ENCODE measurements at places on chromosomes 3 and 15. TPM values are rescaled to one million over a fixed set of nuclear protein-coding genes. Genes with fewer than 3 reads are reported as not detected.

- no peak for DNase-seq
- no peak overlapping the region for H3K27ac ChIP-seq
- H3K4me1 ChIP-seq, result peaks cover 33% of the 10 kb centered on the region
Measured at GRCh38 chr3:172142051-172142863, 102.9 kb downstream of the FNDC3B start.

DNA sequence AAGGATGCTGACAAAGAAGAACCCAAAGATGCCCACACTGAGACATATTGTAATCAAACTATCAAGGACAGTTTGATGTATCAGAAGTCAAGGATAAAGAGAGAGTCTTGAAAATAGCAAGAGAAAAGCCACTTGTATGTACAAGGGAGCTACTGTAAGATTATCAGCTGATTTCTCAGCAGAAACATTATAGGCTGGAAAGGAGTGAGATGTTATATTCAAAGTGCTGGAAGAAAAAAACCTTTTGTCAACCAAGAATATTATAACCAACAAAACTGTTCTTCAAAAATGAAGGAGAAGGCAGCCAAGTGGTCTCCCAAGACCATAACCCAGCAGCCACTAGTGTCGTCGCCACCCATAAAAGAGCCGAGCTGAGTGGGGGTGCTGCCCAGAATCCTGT, 93.2 kb downstream of the KLF13 start:
- H3K36me3 ChIP-seq, result no peaks in the 10 kb centered on the region
- no peaks in the 10 kb centered on the region for H3K4me1 ChIP-seq
- H3K27ac ChIP-seq, result no peak overlapping the region
- no peak for DNase-seq

GRCh38 chr15:60744826-60745460, 266.0 kb upstream of the ICE2 start:
- no peak overlapping the region for H3K4me3 ChIP-seq
- H3K36me3 ChIP-seq, result no peaks in the 10 kb centered on the region
- no peak for DNase-seq
- H3K27ac ChIP-seq, result no peak overlapping the region
- H3K4me1 ChIP-seq, result peaks cover 6% of the 10 kb centered on the region
- H3K27me3 ChIP-seq, result no peaks in the 10 kb centered on the region

DNA sequence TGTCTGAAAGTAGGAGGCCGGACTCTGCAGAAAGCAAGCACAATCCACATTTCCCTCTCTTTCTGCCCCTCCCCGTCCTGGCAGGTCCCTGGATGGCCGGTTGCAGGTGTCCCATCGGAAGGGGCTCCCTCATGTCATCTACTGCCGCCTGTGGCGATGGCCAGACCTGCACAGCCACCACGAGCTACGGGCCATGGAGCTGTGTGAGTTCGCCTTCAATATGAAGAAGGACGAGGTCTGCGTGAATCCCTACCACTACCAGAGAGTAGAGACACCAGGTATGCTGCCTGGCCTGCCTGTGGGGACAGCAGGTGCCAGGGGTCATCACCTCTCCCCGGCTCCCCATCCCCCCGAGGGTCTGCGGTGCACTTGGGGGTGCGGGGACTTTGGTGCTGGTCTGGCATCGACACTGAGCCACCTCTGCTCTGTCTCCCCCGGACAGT, 89.6 kb downstream of the AAGAB start:
- H3K36me3 ChIP-seq, result no peaks in the 10 kb centered on the region
- no peak overlapping the region for H3K27ac ChIP-seq
- DNase-seq, result no peak
- H3K4me3 ChIP-seq, result no peak overlapping the region

DNA sequence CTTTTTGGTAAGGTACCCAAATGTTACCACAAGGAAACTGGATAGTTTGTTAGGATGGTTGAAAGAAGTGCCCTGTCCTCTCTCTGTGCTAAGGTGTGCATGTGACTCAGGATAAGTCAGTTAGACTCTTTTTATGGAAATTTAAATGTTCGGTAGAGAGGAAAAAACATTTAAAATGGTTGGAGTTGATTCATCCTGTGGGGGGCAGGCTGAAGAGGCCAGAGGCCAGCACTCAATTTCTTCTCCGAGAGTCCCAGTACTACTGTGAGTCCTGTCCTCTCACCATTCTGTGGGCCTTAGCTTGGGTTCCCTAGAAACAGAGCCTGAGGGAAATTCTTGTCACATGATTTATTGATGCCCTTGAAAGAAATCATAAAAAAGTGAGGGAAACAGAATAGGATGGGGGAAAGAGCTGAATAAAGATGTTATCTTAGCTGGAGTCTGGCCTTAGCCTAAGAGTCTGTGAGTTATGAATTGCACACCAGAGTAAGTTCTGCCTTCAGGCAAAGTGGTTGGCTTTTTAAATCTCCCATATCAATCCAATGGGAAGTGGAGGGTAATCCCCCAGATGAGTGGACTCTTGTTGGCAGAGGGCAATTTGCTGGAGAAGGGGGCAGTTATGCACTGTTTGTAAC, 106.5 kb upstream of the GALNT15 start:
- H3K27me3 ChIP-seq, result no peaks in the 10 kb centered on the region
- no peaks in the 10 kb centered on the region for H3K4me1 ChIP-seq
- H3K4me3 ChIP-seq, result no peak overlapping the region
- H3K27ac ChIP-seq, result no peak overlapping the region

SMCO1 gene
- total RNA-seq, result not detected

KBTBD12 gene
- total RNA-seq, result 0.63 TPM

EPHB1 gene
- 5.9 TPM for total RNA-seq

All from H1 (cell line).